Left renal pelvis (tissue), 4 donors: ENCODE measurements at places on chromosomes 6 and 20. TPM values are rescaled to one million over a fixed set of nuclear protein-coding genes. Genes with fewer than 3 reads are reported as not detected.

GRCh38 chr6:5051394-5051793 lies 33.7 kb upstream of the PPP1R3G start:
- no peak for DNase-seq

GRCh38 chr20:63134201-63134612 lies 81.7 kb downstream of the YTHDF1 start:
- no peak for DNase-seq

DNA sequence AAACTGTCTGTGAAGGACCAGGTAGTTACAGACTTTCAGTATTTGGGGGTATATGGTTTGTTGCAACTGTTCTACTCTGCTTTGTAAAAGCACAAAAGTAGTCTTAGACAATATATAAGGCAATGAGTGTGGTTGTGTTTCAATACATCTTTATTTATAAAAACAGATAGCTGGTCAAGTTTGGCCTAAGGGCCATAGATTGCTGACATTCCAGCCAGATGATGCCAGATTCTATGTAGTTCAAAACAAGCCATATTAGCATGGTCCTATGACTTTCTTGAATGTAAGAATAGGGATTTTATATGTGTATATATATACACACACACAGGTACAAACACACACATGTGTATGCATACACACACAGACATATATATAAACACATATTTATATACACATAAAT lies 201.8 kb downstream of the GRIK2 start:
- no peak for DNase-seq

DNA sequence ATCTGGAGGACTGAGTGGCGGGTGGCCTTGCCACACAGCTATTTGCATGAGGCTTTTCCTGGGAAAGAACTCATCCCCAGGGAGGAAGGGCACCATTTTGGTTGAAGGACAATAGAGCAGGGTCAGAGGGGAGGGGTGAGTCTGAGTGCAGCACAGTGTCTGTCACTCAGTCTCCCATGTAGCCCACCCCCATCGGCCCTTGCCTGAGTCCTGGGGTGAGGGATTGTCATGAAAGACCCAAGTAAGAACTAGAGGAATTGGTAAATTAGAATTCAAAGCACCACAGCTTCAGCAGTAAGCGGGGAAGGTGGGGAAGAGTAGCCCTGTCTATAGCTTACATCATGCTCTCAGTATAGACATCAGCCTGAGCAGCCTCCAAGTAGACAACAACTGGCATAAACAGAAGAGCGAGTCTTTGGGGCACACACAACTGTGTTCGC lies 90.4 kb upstream of the TMEM30A start:
- DNase-seq, result no peak

GRCh38 chr20:37728635-37728983 lies 34.8 kb downstream of the CTNNBL1 start:
- no peak for DNase-seq

- no peak for DNase-seq
These were observed 39.0 kb upstream of the NEDD9 start for GRCh38 chr6:11271228-11272020.

DNA sequence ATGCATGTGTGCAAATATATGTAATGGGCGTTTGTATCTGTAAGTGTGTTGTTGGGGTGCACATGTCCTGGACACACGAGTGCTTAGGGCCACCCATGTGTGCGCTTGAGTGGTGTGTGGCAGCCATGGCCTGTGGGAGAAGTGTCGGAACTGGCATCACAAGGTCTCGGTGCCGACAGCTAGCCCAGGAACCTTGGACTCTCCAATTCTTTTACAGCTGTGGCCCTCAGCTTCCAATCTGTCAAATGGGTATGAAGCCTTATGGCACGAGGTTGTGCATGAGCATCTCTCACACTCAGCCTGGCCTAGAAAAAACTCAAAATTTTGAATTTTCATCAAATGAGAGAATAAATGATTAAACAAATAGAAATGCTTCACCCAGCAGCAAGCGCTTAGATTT lies 42.0 kb downstream of the SPDEF start:
- DNase-seq, result no peak

DNA sequence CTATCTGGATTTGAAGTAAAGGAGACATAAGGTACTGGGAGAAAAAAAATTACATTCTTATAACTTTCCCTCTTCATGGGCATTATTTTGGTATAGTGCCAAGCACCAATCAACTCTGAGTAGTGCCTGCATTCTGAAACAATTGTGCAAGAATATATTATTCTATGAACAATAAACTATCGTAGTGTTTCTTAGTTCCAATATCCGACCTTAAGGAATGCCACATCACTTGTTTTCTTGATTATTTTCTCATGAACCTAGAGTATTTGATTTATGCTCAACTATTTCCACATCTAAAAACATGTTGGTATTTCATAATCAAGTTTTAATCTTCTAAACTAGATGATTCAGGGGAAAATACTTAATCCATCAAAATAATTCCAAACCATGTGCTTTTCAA lies 294.4 kb upstream of the TBX18 start:
- DNase-seq, result no peak

DNA sequence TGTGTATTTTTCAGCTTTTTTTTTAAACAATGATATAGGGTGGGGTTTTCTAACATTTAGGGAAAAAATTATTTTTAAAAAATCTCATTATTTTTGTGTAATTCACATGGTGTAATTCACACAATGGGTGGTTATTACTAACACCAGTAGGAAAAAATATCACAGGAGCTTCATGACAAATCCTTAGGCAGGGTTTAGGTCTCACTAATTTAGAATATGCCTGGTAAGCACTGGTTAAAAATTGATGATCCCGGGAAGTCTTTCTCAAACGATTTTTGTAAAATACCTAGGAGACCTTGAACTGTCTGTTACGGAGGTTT lies 29.5 kb upstream of the ZNF217 start:
- DNase-seq, result no peak

- no peak for DNase-seq
These were observed 265.5 kb downstream of the KHDC1L start for GRCh38 chr6:72959821-72960220.

- DNase-seq, result no peak
These were observed 84.8 kb upstream of the MPC1 start for GRCh38 chr6:166467436-166468000.

DNA sequence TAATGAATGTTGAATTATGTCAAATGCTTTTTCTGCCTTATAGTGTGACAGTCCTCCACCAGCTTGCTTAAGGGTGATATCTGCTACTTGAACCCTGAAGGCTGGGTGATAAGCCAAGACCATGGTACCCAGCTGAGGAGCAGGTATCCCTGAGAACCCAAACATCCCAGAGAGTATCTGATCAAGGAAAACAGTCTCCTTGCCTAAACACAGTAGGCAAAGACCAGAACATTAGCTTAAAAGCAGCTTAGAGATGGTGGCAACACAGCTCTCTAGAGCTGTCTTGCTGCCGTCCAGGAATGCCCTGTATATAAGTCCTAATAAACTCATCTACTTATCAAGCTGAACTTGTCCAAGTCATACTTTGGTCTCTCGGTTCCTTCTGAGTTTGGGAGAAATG lies 127.7 kb upstream of the PRSS16 start:
- DNase-seq, result no peak

GRCh38 chr6:46255528-46255927 lies 84.7 kb upstream of the ENPP5 start:
- DNase-seq, result no peak

DNA sequence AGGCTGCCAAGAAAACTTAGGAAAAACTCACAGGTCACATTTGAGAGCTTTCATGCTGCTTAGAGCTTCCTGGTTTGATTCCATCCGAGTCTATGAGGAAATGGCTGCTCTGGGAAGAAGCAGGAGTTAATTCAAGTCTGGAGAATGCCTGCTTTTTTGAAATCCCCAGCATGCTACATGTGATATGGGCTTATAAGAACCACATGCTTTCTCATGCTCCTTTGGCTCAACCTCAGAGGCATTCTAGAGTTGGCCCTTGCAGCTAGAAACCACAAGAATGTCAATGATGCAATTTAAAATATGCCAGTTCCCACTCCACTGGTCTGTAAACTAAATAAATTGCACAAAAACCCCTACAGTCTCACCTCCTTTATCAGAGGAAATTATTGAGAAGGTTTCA lies 142.9 kb upstream of the OLIG3 start:
- DNase-seq, result peak; percentile 6

DNA sequence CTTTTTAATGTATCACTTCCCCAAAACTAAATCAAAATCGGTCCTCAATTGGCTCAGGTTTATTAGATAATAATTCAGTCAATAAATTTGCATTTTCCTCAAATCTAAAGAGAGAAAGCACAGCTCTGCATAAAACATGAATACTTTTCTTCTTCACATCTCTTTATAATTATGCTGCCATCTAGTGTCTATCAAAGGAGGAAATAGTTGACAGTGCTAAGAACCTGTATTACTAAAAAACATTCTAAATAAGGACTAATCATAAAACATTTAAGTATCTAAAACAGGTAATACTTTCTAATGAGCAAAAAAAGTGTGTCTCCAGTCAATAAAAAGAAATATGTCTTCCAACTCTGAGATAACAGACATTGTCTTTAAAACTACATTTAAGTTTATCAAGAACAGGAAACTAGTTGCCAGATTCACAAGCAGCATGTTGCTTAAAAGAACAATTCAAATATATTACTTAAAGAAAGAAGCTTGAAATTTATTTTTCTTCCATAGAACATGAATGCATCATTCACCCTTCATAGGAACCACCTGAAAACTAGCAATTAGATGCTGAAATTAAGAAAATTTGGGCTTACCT lies 56.5 kb upstream of the DST start:
- no peak for DNase-seq

GRCh38 chr6:156016186-156016976 lies 560.7 kb upstream of the NOX3 start:
- no peak for DNase-seq

DNA sequence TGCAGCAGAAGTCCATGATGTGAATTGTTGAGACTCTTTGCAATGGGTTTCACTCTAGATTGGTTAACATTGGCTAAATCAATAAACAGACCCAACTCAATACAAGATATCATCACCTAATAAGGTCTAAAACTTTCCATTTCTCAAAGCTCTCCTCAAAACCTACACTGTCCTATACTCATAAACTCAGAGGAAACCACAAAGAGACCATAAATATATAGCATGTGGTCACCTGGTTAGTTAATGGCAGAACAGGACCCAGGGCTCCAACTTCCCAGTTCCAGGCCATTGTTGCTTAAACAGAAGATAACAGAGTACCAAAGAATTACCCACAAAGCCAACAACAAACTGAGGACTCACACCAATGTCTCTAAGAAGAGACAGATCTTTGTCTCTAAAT lies 12.0 kb downstream of the RTN4IP1 start:
- DNase-seq, result no peak

DNA sequence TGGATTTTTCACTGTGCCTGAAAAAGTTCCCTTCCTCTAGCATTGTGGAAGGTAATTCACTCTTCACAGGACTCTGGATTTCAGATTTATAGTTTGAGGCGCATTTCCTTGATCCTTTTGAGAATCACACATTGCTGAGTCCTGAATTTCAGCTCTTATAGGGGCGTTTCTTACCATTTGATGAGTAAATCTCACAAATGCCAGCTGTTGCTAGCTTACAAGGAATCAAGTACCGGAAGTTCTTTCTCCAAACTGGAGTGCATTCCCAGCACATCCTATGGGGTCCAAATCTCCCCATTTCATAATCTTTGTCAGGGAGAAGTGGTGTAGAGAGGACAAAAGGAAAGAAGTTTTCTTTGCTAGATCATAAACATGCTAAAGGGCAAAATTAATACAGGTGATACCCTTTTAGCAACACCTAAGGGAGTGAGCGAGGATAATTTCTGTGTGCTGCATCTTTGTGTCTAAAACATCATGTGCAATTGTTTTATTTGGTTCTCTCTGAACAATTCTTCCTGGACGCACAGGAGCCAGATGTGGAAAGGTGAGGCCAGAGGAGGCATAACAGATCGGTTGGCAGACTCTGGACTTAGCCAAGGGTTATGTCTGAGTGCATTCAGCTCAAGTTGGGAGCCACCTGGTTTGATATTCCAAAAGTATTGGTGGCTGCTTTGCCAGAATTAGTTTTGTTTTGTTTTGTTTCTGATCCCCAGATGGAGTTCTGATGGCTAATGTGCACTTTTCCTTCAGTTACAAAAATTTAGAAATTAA lies 37.4 kb upstream of the EYA2 start:
- DNase-seq, result no peak

DNA sequence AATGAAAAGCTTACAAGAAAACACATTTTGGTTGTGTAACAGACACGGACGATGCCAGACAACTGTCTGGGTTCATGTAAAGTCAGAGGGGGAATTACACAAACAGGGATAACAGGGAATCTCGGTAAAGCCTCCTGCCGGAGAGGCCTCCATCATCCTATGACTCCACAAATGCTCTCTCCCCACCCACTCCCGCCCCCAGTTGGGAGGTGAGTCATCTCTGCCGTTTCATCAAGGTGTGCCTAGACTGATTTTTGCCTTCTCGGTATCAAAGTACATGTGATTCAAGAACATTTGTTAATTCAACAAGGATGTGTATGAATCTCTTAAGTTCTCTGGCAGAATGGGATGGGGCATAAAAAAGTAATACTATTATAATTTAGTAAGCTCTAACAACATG lies 304.9 kb upstream of the PRDM1 start:
- no peak for DNase-seq

- DNase-seq, result no peak
These were observed 46.1 kb downstream of the MYH7B start for GRCh38 chr20:35001596-35002362.

GRCh38 chr6:18039481-18039880 lies 52.0 kb upstream of the KIF13A start:
- no peak for DNase-seq

PTPRT gene
- 22.1 TPM for polyA plus RNA-seq

FAM184A gene
- 12.7 TPM for polyA plus RNA-seq

LRRN4 gene
- polyA plus RNA-seq, result 5.5 TPM

HLA-DMA gene
- polyA plus RNA-seq, result 6.2 TPM

AURKA gene
- polyA plus RNA-seq, result 13.2 TPM

CLDN20 gene
- polyA plus RNA-seq, result 0.63 TPM

SIRPG gene
- not detected for polyA plus RNA-seq

ARMH2 gene
- not detected for polyA plus RNA-seq
